Adrenal gland (tissue), 19 donors: ENCODE measurements at places on chromosomes 6 and 20. TPM values are rescaled to one million over a fixed set of nuclear protein-coding genes. Genes with fewer than 3 reads are reported as not detected.

Gene MCCD1
- total RNA-seq: not detected

DNA sequence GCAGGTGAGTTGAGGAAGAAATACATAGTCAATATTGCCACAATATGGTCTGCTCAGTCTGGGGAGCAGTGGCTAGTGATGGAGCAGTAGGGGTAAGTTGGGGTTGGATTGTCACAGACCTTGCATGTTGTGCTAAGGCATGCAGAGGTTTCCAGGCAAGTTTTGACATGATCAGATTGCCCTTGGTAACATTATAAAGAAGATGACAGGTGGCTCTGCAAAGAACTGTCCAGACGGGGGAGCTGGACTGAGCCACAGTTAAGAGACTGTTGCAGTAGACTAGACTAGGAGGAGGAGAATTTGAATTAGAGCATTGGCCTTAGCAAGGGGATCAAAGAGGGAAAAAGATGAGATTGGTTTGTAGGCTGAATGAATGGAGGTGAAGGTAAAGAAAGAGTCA, 23.4 kb downstream of the ATRN start:
- no peak for DNase-seq

Gene ATP9A
- total RNA-seq: 34.5 TPM

Gene DEFB132
- total RNA-seq: not detected

DNA sequence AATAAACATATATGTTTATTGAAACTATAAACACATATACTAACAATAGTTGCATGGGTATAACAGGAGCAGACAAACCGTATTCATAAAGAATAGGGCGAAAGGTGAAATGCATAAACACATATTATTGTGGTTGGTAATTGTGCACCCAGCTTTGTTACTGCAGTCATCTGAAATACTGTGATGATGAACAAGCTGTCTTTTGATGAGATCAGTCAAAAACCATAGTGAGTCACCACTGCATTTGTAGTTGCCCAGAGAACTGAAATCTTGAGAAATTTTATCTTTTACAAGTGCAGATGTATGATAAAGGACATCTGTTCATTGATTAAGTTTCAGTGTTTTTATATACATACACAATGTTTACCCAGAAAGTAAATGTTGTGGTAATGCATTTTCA, 133.7 kb downstream of the MYO6 start:
- DNase-seq: no peak

Gene ITCH
- total RNA-seq: 61.7 TPM

Gene PDSS2
- 27.4 TPM for total RNA-seq

GRCh38 chr6:71287038-71287437, 1.6 kb upstream of the OGFRL1 start:
- peak; percentile 74 for DNase-seq

- no peak for DNase-seq
These were observed 80.4 kb downstream of the SULF2 start for GRCh38 chr20:47704746-47705496.

DNA sequence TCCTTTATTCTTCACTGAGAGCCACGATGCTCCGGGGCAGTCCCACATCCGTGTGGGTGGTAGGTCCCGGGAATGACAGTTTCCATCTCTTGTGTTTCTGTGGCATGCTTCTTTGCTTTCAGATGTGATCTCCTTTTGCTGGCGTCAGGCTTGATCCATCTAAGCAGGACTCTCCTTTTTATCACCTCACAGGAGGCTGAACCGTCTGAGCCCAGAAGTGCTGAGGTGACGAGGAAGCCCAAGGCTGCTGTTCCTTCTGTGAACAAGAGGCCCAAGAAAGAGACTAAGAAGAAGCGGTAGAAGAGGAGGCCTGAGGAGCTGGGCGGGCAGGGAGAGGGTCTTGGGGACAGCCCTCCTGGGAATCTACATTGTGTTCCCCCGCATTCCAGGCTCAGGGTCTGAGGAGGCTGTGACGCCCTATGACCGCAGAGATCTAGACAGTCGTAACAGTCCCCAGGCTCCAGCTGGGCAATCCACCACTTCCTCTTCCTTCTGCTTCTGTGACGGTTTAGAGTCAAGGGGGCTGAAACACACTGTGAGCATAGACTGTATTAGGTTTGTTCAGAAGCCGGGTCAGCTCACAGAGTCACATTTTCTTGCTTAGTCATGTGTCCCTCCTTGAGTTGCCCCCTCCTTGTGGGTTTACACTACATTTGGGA, 26.8 kb downstream of the MANBAL start:
- no peak for DNase-seq

Gene ITPR3
- total RNA-seq: 25.8 TPM

Gene ASIP
- not detected for total RNA-seq

GRCh38 chr6:32972353-32973143, 4.2 kb downstream of the BRD2 start:
- no peak for DNase-seq

GRCh38 chr20:20463933-20464374, 96.0 kb downstream of the INSM1 start:
- no peak for DNase-seq

Gene SLC22A16
- total RNA-seq: 1.6 TPM

DNA sequence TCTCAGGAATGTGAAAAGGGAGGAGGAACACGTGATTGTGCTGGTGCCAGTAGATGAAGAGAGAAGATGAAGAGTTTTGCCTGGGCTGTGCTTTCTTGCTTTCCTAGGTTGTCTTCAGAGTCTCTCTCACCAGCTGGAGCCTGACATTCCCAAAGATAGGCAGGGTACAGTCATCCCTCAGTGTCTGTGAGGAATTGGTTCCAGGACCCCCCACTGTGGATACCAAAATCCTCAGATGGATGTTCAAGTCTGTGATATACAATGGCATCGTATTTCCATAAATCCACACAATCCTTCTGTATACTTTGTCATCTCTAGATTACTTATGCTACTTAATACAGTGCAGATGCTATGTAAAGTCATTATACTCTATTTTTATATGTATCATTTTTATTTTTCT, 113.5 kb downstream of the SAMD5 start:
- DNase-seq: no peak

Gene PBOV1
- total RNA-seq: not detected

DNA sequence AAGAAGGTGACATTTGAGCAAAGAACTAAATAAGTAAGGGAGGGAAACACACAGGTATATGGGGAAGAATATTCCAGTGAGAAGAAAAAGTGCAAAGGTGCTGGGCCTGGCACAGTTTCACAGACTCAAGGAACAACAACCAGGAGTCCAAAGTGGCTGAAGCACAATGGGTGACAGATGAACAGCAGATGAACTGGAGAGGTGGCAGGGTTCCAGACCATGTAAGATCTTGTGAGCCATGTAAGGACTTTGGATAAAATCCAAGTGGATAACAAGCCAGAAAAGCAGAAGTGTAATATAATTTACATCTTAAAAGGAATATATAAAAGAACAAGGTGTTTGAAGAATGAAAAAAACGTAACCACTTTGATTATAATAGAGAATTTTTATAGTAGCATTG, 87.9 kb downstream of the MMS22L start:
- DNase-seq: peak; percentile 16

Gene TMEM151B
- total RNA-seq: 0.10 TPM

DNA sequence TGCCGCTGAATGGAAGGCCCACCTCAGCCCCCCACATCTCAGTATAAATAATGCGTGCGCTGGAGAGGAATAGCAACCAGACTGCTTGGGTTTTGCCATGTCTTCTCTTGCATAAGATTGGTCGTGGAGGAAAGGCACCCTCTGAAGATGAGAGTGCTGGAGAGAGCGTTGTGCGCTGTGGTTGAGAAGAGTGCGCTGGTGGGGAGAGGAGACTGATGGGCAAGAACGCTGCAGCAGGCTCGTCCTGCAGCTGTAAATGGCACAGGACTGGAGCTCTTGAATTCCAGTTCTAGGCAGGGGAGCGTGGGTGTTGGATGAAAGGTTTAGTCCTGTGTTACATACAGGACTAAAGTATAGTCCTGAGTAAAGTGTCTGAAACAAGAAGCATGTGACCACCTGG, 51.5 kb downstream of the RPRD1B start:
- DNase-seq: no peak
